Activated naive CD4-positive, alpha-beta T cell treated with anti-CD3 and anti-CD28 coated beads, Interleukin-2, amount 10 ng/mL, durations not matched to agents 5 hours and 36 hours (primary cell): ENCODE measurements at places on chromosomes 2 and 18. TPM values are rescaled to one million over a fixed set of nuclear protein-coding genes. Genes with fewer than 3 reads are reported as not detected.

LRRTM4 gene
- not detected for total RNA-seq

ELOA2 gene
- not detected for total RNA-seq

RAB11FIP5 gene
- 6.9 TPM for total RNA-seq

TMEM247 gene
- total RNA-seq, result not detected

LYPD1 gene
- not detected for total RNA-seq

RNF103 gene
- total RNA-seq, result 14.1 TPM

EFEMP1 gene
- total RNA-seq, result not detected

LMAN2L gene
- total RNA-seq, result 7.5 TPM

LIMS4 gene
- total RNA-seq, result 0.67 TPM

KLHL41 gene
- total RNA-seq, result not detected

ACKR3 gene
- total RNA-seq, result 6.1 TPM

PPIL3 gene
- total RNA-seq, result 73.7 TPM

ADD2 gene
- total RNA-seq, result 18.8 TPM

SMARCAL1 gene
- total RNA-seq, result 25.1 TPM

TMEM37 gene
- not detected for total RNA-seq

MTX2 gene
- 13.2 TPM for total RNA-seq

GBX2 gene
- total RNA-seq, result not detected

CFAP65 gene
- total RNA-seq, result not detected

LONRF2 gene
- total RNA-seq, result not detected

SMYD1 gene
- total RNA-seq, result not detected

GPR17 gene
- not detected for total RNA-seq

FZD7 gene
- total RNA-seq, result 0.63 TPM

HIBCH gene
- total RNA-seq, result 11.7 TPM

CXCR1 gene
- total RNA-seq, result 0.53 TPM

MPP4 gene
- not detected for total RNA-seq

FOSL2 gene
- 47.3 TPM for total RNA-seq

NUP35 gene
- total RNA-seq, result 12.2 TPM

RRM2 gene
- 332 TPM for total RNA-seq

CDH20 gene
- total RNA-seq, result not detected

SH2D6 gene
- 0.43 TPM for total RNA-seq

GNLY gene
- 26.4 TPM for total RNA-seq

TXNL1 gene
- total RNA-seq, result 52.9 TPM

AQP12A gene
- not detected for total RNA-seq

MERTK gene
- total RNA-seq, result 0.13 TPM

CHPF gene
- 11.8 TPM for total RNA-seq

NYAP2 gene
- total RNA-seq, result not detected

SP140L gene
- total RNA-seq, result 121 TPM

FAM124B gene
- total RNA-seq, result 0.55 TPM

RTKN gene
- 0.81 TPM for total RNA-seq

LIMS3 gene
- 2.5 TPM for total RNA-seq

KIF1A gene
- total RNA-seq, result 0.60 TPM

NLRC4 gene
- total RNA-seq, result not detected

RESP18 gene
- not detected for total RNA-seq

LYPD6 gene
- total RNA-seq, result not detected

ZNF519 gene
- total RNA-seq, result 12.9 TPM

PLEK gene
- 1.4 TPM for total RNA-seq

SERPINB8 gene
- total RNA-seq, result 8.2 TPM

SCN3A gene
- total RNA-seq, result not detected

DYTN gene
- not detected for total RNA-seq

RASGRP3 gene
- total RNA-seq, result 5.8 TPM

MAP3K2 gene
- 52.4 TPM for total RNA-seq

DNAJC5G gene
- not detected for total RNA-seq

CFC1 gene
- total RNA-seq, result not detected

MRO gene
- not detected for total RNA-seq

TGFA gene
- total RNA-seq, result not detected

SGPP2 gene
- total RNA-seq, result 0.53 TPM

MYL12A gene
- 1,007 TPM for total RNA-seq

AGXT gene
- total RNA-seq, result not detected

AMER3 gene
- total RNA-seq, result not detected
